Uterus (tissue), 4 donors: ENCODE measurements at places on chromosomes 7 and 10. TPM values are rescaled to one million over a fixed set of nuclear protein-coding genes. Genes with fewer than 3 reads are reported as not detected.

TRIM73 gene
- 2.4 TPM for total RNA-seq

DNA sequence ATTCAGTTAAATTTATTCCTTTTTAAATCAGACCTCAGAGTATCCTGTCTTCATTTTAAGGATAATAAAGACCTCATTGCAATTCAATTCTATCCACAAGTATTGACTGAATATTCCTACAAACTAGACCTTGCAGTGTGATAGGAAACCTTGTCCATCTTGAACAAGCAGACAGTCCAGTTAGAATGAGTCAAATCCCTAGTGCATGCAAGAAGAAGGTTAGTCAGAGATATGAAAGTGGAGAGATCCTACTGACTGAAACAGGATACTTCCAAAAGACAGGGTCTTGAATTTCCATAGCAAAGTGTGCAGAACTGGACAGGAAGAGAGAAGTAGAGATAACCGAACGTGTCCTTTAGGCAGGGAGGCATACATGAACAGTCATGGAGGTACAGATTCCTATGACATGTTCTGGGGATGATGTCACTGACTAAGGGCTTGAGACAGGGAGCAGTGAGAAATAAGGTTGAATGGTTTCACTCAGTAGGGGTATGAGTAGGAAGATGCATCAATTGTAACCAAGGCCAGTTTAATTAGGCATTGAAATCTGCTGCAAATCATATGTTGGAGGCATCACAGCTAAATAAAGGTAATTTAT is 45.2 kb downstream of the PPP1R3A start:
- DNase-seq: no peak

DNA sequence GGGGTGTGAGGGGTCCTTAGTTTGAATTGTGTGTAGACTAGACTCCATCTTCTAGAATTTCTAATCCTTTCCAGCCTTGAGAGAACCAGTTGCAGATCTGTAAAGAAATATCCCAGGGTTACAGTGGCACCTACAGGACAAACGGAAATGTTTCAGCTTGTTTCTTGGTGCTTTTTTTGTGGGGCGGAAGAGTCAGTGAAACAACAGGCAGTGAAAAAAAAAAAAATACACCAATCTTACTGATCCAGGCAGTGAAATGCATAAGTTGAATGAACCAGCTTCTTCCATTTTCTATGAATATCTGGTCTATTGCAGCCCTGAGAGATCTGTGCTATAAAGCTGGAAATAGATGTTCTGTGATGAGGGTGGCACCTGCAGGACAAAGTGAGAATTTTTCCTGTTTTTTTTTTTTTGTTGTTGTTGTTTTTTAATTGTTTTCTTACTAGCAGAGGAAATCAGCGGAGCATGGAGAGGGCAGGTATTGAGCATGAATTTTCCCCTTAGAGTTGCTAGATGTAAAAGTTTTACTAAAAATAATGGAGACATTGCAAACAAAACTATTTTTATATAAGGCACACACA is 81.9 kb upstream of the DYNC1I1 start:
- DNase-seq: no peak

DNA sequence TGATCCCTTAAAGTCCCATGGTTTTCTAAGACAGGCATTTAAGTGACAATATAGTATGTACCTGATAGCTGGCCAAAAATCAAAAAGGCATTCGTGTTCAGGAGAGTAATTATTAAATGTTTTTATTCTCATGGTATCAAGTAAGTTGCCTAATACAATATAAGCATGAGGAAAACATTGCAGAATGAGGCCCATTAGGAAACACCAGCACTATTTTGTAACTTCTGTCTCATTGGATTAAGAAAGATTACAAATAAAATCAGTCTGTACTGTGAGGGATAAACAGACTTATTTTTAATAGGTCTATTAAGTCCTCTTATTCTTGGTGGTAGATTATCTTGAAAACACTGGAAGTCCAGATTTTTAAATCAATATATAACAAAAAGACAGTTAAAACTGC is 110.1 kb downstream of the SNX13 start:
- no peak for DNase-seq

DNA sequence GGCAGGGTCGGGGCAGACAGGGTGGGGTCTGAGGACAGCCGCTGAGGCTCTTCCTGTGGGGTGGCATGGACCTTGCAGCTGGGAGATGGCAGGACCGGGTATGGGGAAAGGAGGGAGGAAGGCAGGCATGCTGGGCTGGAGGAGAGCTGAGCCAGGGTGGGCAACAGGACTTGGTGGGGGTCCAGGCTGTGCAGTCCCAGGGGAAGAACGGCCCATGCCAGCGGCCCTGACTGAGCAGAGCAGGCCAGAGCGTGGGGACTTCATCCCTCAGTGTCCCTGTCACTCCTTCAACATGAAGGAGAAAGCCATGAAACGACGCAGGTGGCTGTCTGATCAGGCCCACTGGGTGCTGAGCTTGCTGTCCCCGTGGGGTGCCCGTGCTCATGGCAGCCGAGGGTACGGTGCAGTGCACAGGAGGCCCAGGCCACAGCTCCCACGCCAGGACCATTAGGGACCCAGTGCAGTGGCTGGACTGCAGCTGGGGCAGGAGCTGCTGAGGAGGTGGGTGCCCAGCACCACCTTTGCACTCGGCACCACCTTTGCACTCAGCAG is 519.6 kb downstream of the PTPRN2 start:
- DNase-seq: no peak

DNA sequence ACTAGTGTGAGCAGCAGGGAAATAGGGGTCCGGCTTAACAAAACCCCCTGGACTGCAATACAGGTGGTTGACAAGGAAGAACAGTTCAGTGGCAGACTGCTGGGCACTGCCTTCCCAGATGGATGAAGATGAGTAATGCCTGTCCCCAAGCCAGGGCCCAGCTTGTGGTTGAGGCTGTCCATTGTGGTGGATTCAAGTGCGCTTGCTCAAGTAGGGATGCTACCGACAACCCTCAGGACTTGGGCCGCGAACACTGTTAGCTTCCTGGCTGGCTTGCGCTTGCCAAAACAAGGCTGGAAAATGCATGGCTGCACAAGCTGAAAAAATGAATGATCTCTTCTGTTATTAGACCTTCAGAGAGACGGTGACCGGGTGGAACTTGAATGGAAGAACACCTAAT is 116.1 kb upstream of the ACBD5 start:
- no peak for DNase-seq
